Right renal pelvis (tissue), 4 donors: ENCODE measurements at places on chromosomes 3 and 15. TPM values are rescaled to one million over a fixed set of nuclear protein-coding genes. Genes with fewer than 3 reads are reported as not detected.

The RAB5A gene
- polyA plus RNA-seq: 86.6 TPM

The STRA6 gene
- 33.7 TPM for polyA plus RNA-seq

DNA sequence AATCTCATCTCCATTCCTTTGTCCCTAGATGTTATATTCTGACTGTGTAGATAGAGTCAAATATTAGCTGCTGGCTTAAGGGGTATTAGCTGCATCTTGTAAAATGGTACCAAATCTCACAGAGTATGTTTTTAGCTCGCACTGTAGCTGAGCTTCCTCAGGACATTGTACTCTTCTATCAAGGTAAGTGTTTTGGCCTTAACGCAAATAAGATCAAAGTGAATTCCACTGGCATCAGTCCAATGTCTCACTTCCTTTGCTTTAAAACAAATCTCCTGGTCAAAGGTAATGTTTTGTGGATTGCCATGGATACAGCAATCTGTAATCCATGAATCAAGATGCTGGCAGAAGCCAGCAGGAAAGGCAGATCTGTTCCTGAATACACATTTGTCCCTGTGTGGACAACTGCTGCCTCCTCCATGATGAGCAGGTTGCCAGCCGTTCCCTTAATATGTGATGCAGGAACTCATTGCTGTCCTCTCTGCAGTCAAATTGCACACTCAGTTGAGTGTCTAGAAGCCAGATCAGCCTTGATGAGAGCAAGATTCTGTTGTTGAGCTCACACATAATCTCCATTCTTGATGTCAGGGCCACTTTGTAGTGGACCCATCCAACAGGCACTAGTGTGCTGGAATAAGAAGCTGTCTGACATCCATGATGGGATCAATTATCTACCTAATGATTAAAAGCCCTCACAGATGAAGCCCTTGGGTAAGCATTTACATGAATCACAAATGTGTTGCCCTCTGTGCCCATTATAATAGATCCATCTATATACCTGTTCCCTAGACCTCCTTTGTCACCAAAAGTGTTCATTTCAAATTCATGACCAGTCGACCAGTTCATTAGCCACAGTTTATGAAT, 96.6 kb upstream of the AGTR1 start:
- no peak for DNase-seq

DNA sequence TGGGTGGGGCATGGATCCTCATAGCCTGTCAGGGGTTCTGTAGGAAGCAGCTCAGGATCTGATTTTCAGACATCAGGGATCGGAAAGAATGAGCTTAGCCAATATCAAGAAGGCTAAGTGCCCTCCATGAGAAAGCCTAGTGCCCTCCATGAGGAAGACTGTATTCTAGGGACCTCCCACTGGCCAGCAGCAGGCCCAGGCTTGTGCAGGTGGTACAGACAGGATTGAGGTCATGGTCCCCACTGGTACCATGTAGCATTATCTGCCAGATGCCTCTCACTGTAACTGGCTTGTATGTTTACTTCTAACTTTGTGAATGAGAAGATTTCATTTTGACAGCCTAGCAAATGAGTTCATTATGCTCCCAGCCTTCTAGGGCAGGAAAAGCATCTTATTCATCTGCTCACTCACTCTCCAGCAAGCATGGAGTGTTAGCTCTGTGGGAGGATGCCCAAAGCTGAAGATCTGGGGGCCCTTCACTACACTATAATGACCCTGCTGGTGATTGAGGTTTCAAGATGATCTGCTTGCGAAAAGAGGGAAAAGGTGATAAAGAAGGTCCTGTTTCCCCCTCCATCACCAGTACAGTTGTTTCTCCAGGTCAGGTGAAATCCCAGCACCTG, 7.5 kb downstream of the EPHB1 start:
- no peak for DNase-seq

GRCh38 chr3:25707268-25707926, 42.7 kb upstream of the TOP2B start:
- no peak for DNase-seq

GRCh38 chr15:44565387-44566154, 28.6 kb downstream of the EIF3J start:
- no peak for DNase-seq

The ST6GAL1 gene
- 74.5 TPM for polyA plus RNA-seq

GRCh38 chr15:33013827-33014445, 180.6 kb downstream of the FMN1 start:
- no peak for DNase-seq

The ATP8B4 gene
- 3.9 TPM for polyA plus RNA-seq

DNA sequence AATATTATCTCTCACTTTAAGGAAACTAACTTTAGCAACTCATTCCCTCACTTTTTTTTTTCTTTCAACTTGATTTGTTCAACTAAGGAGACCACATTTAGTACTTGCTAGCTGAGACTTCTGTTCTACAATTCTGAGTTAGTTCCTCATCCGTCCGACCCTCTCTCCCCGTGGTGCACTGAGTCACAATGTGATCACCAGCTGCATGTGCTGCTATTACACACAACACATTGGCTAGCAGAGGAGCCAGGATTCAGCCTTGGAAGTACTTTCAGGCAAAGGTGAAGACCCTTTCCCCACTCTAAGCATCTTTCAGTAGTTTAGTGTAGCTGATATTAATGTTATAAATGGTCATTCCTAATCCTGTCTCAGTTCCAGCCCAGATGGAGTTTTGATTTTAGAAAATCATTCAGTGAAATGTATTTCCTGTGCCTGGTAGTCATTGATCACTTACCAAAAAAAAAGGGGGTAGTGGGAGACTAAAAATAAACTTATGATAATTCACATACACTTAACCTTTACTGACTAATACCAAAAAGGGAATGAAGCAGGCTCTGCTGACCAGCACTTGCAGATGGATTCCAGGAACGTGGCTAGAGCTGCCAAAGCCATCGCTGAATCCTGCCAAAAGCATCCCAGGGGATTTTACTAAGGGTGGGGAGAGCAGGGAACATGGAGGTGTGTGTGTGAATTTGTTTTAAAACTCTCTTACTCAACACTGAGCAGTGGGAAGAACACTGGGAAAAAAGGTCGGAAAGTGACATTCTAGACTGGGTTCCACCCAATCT, 424.8 kb downstream of the LPP start:
- DNase-seq: no peak

DNA sequence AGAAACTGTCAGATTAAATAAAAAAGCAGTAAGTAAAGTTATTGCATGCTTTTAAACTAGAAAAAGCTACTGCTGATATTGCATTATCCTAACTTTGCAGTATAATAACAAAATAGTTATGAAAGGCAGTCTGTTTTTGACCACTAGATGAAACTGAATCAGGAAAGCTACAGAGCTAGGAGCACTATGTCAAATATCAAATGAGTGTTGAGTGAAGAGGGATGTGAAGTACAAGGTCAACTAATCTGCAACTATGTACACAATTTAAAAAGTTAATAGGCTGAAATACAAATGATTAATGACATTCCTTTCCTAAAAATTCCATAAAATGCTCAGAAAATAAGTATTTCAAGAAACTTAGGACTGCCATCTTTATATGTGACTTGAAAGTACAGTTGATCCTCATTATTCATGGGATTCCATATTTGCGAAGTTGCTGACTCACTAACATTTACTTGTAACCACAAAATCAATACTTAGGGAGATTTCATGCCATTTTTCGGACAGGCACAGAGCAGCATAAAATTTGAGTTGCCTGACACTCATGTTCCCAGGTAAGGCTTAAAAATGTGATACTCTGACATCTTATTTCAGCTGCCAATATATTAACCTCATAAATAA, 34.5 kb downstream of the SLC4A7 start:
- DNase-seq: no peak

The ST3GAL6 gene
- 79.4 TPM for polyA plus RNA-seq

DNA sequence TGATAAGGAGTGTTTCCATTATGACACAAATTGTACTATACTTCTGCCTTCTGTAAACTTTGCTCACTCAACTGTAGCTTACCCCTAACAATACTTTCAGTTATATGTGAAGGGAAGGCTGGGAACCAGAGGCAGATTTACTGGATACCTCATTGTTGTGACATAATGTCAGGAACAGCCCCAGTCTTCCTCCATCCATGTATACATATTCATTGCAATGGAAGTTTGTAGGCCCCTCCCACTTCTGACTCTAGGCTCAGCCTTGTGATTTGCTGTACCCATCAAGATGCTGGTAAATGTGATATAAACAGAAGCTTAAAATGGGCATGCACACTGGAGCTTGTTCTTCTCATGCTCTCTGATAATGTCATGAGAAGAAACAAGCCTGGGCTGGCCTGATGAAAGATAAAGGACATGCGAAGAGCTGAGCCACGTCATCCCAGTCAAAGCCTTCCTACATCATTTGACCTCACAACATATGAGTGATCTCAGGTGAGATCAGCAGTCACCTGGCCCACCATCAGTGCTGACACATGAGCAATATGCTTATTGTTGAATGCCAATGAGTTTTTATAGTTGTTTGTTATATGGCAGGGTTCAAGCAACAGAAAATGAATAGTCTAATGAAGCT, 267.8 kb downstream of the GAP43 start:
- no peak for DNase-seq

GRCh38 chr3:105051111-105051510, 315.6 kb upstream of the ALCAM start:
- no peak for DNase-seq

- no peak for DNase-seq
Measured at GRCh38 chr3:110343945-110344344, 727.7 kb upstream of the NECTIN3 start.

DNA sequence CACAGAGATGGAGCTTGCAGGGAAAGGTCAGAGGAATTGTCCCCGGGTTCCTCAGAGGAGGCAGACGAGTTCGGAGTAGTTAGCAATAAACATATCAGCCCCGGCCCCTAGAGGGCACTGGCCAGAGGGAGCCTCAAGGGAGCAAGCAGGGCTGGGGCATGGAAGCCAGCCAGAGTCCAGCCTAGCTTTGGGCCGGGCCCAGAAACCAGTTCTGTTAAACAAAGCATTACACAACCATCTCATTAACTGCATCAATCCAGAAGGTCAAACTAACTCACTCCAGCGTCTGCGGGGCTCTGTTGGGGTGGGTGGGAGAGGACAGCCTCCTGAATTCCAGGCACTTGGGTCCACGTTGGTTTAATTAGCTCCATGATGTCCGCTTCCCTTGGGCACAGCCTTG, 41.0 kb upstream of the IREB2 start:
- no peak for DNase-seq

The DUOX1 gene
- 2.4 TPM for polyA plus RNA-seq

- DNase-seq: no peak
Measured at GRCh38 chr3:69443457-69443920, 57.6 kb upstream of the FRMD4B start.

- DNase-seq: no peak
Measured at GRCh38 chr3:62662677-62663076, 212.5 kb downstream of the CADPS start.

DNA sequence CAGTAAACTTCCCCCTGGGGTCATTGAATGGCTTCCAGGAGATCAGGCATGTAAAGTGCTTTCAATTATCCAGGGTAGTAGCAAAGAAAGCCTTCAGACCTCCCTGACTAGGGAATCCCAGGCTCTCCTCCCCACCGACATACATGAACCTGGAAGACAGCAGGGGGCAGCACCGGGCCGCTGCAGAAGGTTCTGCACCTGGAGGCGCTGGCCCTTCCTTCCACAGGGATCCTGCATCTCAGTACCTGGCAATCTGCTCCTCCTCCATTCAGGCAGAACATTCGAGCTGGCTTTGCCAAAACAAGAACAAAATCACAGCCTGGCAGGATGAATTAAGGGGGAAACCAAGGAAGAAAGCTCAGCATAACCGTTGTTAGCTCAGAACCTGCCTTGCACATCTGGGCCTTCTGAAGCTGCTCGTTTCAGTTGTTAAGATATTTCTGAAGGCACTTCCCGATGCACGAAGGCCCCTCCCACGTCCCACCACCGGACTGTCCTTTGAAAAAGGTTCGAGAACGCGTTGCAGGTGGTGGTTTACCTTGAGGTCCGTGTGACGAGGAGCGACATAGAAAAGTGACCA, 237.7 kb downstream of the SLCO3A1 start:
- DNase-seq: no peak

DNA sequence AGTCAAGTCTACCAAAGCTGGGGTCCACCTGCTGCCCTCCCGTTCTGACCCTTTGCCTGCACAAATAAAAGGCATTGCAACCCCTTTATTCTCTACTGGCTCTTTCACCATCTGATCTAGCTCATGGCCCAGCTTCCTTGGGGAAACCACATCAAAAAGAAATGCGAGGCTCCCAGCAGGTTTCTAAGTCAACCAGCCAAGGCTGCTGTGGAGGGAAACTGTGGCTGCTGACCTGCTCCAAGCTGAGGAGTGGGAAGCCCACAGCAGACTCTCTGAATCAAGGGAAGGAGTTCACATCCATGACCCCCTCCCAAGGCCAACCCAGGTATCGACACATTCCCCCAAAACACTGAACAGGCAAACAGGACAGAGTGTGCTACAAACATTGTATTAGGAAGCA, 25.2 kb upstream of the SLCO2A1 start:
- DNase-seq: no peak

The ZPLD1 gene
- 0.50 TPM for polyA plus RNA-seq

DNA sequence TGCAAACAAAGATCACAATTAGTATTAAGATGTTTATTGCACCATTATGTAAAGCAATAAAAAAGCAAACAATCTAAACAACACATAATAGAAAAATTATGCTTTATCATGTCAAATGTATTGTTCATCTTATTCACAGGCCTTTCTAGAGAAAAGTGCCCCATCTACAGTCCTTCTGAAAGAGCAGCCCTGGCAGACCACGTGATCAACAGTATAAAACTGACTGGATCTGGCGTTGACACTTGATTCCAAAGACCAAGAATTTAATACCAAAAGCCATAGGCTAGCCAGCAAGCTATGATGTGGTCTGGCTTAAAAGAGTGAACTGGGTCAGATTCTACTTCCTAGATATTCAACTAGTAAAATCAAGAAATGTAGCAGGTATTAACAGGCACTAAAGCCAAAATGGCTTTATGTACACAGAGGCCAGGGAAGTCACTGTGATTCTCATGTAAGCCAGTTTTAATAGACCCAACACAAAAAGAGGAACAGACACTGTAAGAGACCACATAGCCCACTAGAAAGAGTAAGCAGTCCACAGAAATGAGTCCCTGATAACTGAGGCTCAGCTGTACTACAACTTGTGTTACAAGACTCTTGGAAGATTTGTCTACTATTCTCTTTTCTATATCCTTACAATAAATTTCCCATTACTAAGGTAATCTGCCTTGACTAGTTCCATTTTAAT, 32.5 kb downstream of the DMXL2 start:
- DNase-seq: no peak

The MB21D2 gene
- polyA plus RNA-seq: 14.9 TPM

GRCh38 chr3:46490338-46491084, 7.3 kb upstream of the RTP3 start:
- DNase-seq: no peak

DNA sequence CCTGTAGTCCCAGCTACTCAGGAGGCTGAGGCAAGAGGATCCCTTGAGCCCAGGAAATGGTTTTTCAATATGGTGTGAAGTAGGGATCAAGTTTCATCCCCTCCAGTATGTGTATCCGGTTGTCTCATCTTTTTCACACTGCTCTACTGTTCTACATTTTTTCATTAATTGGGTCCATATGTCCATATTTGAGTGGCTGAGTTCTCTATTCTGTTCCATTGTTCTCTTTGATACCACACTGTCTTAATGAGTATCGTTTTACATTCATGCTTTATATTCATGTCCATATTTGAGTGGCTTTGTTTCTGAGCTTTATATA, 81.6 kb upstream of the LRRFIP2 start:
- no peak for DNase-seq

- DNase-seq: no peak
Measured at GRCh38 chr3:119930286-119930685, 148.4 kb downstream of the NR1I2 start.

GRCh38 chr15:51243774-51244173, 94.6 kb downstream of the CYP19A1 start:
- DNase-seq: no peak
